ENCODE measurements at places on chromosomes 1 and 21.

GRCh38 chr1:205802060-205802459 lies 10.9 kb downstream of the SLC41A1 start:
- DNase-seq = no peak

- DNase-seq = no peak
Measured at GRCh38 chr1:152018537-152018936, 18.3 kb downstream of the S100A11 start.

GRCh38 chr1:210748796-210749195 lies 385.2 kb downstream of the KCNH1 start:
- no peak for DNase-seq

- DNase-seq = no peak
Measured at GRCh38 chr1:18972991-18973390, 16.5 kb upstream of the IFFO2 start.

DNA sequence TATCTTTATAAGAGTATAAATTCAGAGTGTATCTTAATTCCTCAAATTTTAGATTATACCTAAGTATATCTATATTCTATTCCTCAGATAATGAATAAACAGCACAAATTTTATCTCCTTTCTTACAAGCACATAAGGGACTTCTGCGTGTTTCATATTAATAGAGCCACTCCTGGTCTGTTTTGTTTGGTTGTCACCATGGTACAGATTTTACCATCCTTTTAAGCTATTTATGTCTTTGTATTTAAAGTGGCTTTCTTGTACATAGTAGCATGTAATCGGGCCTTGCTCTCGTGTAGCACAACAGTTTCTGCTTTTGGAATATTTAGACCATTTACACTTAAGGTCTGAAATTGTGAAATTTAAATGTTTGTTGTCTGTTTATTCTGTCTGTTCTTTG lies 52.6 kb upstream of the SLC35A3 start:
- DNase-seq = no peak

DNA sequence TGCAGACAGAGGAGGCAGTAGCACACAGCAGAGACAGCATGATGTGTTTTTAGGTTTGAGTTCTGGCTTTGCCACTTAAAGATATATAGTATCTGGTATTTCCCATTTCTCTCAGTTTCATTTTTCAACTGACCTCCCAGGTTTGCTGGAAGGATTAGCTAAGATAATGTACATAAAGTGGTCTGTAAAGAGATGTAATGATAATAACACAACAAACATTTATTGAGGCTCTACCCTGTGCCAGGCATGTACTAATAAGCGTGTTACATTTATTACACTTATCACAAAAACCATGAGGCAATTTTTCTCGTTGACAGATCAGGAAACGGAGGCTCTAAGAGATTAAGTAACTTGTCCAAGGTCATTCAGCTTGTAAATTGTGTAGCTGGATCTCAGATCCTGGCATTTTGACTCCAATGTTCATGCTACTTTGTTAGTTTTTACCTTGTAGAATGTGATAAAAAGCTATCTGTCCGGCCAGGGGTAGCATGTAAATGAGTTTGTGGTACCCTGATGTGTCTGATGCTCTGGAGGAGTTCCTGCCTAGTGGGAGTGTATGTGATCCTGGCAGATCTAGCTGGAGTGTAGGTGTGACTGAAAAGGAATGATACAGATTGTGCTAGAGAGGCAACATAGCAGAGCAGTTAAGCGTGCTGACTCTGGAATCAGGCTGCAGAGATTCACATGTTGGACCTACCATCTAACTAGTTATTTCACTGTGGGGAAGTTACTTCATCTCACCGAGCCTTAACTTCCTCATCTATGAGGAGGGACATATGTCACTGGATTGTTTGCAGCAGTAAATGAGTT lies 146.6 kb downstream of the VPS13D start:
- DNase-seq = no peak

DNA sequence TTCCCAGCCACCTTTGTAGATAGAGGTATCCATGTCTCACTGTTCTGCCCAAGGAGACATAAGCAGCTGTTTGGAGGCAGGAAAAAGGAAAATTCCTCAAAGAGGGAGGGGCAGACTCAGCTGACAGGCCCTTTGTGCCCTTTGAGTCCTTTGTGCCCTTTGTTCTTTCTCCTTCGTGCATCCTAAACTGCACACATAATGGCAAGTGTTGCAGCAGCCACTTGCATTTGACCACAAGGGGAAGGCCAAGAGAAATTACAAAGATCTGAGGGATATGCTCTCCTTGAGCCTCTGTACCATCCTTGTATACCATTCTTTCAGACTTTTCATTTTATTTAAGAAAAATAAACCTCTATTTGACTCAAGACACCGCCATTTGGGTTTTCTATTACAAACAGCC lies 71.8 kb upstream of the PKN2 start:
- DNase-seq = no peak

DNA sequence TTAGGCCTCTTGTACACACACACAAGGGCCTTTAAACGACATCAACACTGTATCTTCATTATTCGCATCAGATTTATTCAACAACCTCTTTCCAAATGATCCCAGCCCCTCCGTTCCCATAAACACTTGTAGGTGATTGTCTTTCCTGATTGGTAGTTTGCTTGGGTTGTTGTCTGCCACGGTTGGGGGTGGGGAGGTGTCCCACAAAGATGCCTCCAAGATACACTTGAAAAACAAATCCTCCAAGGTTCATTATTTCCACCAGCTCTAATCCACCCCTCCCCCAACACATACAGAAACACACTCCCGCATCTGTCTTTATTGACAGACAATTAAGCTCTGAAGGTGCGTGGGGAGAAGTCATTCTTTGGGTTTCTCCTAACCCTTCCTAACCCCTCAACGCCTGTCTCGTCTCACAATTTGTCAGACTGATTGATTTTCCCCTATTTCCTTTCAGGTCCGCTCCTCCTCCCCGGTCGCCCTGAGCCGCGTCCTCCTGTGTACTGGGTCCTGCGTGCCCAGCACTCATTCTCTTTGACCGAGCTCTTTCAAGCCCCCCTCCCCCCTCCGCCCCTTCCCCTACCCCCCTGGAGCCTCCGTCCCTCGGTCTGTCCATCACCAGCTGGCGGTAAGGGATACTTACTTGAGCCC lies 1.4 kb downstream of the WDR26 start:
- no peak for DNase-seq

GRCh38 chr1:205975387-205975998 lies 27.7 kb downstream of the RAB7B start:
- no peak for DNase-seq

DNA sequence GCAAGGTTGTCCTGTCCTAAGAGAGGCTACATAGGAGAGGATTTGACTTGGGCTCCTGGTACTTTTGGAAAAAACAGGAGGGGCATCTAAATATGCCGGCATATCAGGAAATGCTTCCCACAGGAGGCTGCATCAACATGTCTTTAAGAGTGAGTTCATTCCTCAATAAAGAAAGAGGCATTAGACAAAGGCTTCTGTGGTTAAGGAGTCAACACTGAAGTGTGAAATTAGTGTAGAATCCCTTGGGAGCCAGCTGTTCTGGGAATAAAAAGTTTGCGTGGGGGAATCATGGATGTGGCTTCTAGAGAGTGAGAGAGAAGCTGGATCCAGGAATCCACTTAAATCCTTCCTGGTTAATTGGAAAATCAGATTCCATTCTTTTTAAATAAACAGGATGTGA lies 69.5 kb downstream of the DNM3 start:
- DNase-seq = no peak

GRCh38 chr1:245054105-245054504 lies 100.7 kb upstream of the KIF26B start:
- DNase-seq = no peak

- DNase-seq = no peak
Measured at GRCh38 chr1:168783458-168784210, 54.6 kb upstream of the DPT start.

DNA sequence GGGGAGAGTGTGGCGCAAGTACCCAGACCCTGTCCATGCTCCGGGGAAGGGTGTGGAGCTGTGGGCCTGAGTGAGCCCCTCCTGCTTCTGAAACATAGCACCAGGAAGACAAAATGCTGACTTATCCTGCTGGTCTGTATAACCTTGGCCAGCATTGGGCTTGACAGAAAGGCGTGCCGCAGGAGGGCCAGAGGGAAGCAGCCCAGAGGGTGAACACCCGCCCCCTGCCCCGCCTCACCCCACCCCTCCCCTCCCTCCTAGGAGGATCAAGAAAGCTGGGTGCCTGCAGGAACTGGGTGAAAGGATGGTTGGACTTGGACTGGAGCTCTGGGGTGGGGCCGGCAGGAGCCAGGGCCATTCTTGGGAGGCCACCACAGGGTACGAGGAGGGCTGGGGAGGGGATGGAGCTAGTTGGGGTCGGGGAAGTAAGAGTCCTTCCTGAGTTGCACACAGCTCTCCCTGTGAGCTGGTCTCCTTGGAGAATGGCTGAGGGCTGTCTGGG lies 27.1 kb downstream of the PTPRF start:
- no peak for DNase-seq
